Smooth muscle cell of bladder (primary cell): ENCODE measurements at places on chromosomes 2 and 18. TPM values are rescaled to one million over a fixed set of nuclear protein-coding genes. Genes with fewer than 3 reads are reported as not detected.

The TUBA3E gene
- not detected in 2 replicates for total RNA-seq

The COX5B gene
- total RNA-seq, result 469 and 573 TPM in 2 replicates

The CHST9 gene
- total RNA-seq, result not detected in 2 replicates

The IL36A gene
- not detected in 2 replicates for total RNA-seq
